Activated naive CD4-positive, alpha-beta T cell treated with anti-CD3 and anti-CD28 coated beads for 36 hours (primary cell): ENCODE measurements at places on chromosomes 6 and 20. TPM values are rescaled to one million over a fixed set of nuclear protein-coding genes. Genes with fewer than 3 reads are reported as not detected.

The SCRT2 gene
- not detected for total RNA-seq

The CPNE5 gene
- 1.2 TPM for total RNA-seq

The OR2B6 gene
- total RNA-seq, result not detected

DNA sequence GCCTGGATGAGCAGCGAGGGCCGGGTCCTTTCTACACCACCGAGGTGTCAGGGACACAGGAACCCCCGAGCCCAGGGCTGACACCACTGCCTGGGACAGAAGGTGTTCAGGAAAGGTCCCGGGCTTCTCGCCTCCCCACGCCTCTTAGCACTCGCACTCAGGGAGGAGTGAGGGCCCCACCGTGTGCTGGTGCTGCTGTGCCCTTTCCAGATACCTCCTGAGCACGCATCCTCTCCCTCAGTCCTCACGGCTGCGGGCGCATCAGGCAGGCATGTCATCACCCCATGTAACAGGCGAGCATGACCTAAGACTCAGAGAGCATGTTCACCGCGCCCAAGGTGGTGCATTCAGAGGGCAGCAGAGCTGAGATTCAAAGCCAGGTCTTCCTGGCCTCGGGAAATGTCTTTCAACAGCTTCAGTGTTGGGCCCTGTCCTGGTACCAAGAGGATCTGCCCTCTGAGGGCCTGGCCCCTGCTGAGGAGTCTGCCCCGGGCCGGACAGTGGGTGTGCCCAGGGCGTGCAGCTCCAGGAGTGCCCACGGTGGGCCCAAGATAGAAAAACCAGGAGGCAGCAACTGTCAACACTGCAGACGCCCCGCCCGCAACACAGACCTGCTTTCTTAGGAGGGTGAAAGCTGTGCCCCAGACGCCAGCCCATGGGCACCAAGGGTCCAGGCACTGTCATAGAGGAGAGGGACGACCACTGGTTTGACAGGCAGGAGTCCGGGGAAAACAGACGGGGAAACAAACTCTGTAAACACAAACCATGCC is 29.2 kb downstream of the TGM2 start:
- peaks cover 2% of the 10 kb centered on the region for H3K4me1 ChIP-seq
- H3K27ac ChIP-seq, result no peak overlapping the region
- no peak for DNase-seq

DNA sequence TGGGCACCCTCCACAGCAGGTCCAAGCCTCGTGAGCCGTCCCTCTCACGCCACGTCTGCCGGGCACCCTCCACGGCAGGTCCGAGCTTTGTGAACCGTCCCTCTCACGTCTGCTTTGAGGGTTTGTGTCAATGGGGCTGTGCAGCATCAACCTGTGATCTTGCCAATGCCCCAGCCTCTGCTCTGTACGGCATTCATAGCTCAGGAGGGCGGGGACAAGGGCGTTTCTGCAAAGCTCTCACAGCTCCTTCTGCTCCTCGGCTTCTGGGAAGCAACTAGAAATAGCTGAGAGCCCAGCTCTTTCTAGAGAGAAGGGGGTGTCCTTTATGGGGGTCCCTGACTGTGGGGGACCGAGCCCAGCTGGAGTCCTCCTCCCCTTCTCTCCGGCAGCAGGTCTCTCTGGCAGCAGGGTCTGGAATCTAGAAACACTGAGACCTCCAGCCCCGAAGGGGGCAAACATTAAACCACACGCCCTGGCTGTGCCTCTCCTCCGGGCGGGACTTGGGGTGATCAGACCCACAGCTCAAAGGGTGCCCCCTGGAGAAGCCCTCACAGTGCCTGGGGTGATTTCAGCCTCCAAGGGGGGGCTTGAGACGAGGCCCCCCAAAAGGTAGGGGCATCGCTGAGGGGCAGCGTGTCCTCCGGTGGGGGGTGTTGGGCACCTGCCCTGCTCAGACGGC is 41.2 kb upstream of the CHRNA4 start:
- H3K4me3 ChIP-seq, result no peak overlapping the region
- no peaks in the 10 kb centered on the region for H3K4me1 ChIP-seq

DNA sequence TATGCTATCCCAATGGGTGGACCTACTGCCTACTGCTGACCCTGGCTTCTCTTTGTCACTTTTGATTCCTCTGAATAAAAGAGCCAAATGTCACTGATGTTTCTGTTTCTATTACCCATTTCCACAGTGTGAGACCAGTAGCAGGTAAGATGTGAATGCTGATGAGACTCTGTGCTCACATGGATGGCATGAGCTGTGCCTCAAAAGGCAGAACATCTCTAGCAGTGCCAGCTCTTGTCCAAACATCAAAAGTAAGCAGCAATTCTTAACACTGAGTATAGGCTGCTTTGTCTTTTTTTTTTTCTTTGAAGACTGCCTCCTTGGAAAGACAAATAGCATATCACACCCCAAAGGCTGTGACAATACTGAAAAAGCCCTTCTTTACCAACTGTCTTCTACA is 459.2 kb upstream of the RUNX2 start:
- H3K4me1 ChIP-seq, result peaks cover 19% of the 10 kb centered on the region
- no peak for DNase-seq
- no peak overlapping the region for H3K27ac ChIP-seq
- H3K4me3 ChIP-seq, result no peak overlapping the region
- H3K27me3 ChIP-seq, result no peaks in the 10 kb centered on the region

DNA sequence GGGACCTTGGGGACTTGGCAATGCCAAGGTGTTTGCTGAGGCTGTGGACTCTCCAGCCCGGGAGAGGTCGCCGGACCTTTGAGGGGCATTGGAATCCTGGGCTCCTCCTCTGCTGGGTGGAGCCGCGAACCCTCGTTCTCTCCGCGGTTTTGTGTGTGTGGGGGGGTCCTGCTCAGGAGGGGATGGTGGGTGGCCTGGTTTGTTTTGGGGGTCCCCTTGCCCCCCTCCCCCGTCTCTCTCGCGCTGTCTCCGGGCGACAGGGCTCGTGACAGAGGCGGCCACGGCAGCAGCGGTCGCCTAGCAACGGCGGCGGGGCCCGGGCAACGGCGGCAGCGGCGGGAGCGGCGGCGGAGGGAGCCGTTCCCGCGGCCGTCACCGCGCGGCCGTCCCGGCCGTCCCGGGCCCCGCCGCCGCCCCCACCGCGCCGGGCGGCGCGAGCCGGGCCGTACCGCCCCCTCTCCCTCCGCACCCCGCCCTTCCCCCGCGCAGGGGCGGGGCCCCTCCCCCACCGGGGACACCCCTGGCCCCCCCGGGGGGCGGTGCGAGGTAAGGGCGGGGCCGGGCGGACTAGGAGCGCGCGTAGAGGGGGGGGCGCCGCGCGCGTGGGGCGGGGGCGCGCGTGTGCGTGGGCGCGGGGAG is 7.8 kb downstream of the SYNGAP1 start:
- H3K27ac ChIP-seq, result peak overlapping the region; percentile 88
- DNase-seq, result peak; percentile 58
- H3K36me3 ChIP-seq, result peaks cover 1% of the 10 kb centered on the region

GRCh38 chr6:136784910-136785746 is 7.1 kb downstream of the MAP3K5 start:
- H3K27ac ChIP-seq, result peak overlapping the region; percentile 71
- peak; percentile 75 for DNase-seq
- H3K27me3 ChIP-seq, result no peaks in the 10 kb centered on the region
- H3K36me3 ChIP-seq, result peaks cover 7% of the 10 kb centered on the region

DNA sequence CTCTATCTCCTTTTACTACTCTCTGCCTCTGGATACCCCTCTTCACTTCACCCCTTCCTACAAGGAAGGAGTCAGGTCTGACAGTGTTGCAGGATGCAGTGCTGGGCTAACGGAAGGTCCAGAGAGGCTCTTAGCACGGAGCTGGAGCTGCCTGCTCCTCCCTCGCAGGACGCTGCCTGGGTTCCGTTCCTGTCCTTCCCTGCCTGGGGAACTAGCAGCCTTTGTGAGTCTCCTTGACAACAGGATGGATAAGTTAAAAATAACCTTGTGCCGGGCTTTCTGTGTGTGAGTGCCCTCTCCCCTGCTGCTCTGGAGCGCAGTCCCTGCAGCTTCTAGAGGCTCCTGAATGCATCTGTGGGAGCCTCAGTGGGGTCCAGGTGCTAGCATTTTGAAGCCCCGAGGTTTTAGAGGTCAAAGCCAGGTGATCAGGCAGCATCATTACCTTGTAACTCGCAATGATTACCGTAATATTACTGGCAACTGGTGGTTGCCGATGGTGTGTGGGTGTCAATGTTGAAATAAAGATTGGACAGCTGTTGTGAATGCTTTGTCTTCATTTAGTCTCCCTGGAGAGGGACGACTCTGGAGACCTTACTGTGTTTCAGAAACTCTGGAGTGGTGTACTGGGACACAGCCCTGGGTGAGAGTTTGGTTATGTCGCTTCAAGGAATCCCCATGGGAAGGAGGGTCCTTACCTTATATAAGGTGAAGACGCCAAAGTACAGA is 44.4 kb downstream of the CDS2 start:
- no peaks in the 10 kb centered on the region for H3K36me3 ChIP-seq
- H3K27ac ChIP-seq, result no peak overlapping the region
- no peak for DNase-seq
- H3K27me3 ChIP-seq, result no peaks in the 10 kb centered on the region
- H3K4me3 ChIP-seq, result no peak overlapping the region
